ENCODE measurements at places on chromosomes 3 and 15.

DNA sequence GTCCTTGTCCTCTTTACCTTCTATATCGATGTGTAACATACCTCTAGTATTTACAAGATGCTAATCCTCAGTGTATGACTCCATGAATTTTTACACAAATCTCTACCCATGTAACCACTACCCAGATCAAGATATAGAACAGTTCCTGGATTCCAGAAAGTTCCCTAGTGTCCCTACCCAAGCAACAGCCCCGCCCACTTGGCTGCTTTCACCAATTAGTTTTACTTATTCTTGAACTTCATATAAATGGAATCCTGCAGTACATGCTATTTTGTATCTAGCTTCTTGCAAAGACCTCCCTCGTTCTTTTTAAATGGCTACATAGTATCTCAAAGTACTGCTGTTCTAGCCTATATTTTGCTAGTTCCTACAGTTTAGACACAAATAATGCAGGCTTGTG is 33.0 kb downstream of the CD276 start:
- DNase-seq = no peak

- DNase-seq = no peak
These were observed 153.1 kb downstream of the TNIK start for GRCh38 chr3:171307046-171307585.

- no peak for DNase-seq
These were observed 489.4 kb upstream of the TBL1XR1 start for GRCh38 chr3:177686671-177687070.

DNA sequence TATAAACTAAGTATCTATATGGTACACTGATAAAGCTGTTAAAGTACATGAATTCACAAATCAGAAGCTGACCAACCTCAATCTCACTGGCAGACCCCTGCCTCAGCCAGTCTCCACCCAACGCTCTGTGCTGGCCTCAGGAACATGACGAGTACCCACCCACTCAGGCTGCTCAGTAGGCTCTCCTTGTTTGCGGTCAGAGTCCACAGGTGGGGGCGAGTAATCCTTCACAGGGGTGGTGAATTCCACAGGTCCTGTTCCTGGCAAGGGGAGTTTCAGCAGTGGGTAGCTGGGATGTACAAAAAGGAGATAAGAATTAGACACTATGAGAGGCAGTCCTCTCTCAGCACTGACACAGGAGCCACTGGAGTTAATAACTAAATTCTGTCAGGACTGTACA is 40.9 kb downstream of the SCAP start:
- no peak for DNase-seq

GRCh38 chr3:36903119-36903882 is 41.6 kb downstream of the TRANK1 start:
- DNase-seq = no peak

DNA sequence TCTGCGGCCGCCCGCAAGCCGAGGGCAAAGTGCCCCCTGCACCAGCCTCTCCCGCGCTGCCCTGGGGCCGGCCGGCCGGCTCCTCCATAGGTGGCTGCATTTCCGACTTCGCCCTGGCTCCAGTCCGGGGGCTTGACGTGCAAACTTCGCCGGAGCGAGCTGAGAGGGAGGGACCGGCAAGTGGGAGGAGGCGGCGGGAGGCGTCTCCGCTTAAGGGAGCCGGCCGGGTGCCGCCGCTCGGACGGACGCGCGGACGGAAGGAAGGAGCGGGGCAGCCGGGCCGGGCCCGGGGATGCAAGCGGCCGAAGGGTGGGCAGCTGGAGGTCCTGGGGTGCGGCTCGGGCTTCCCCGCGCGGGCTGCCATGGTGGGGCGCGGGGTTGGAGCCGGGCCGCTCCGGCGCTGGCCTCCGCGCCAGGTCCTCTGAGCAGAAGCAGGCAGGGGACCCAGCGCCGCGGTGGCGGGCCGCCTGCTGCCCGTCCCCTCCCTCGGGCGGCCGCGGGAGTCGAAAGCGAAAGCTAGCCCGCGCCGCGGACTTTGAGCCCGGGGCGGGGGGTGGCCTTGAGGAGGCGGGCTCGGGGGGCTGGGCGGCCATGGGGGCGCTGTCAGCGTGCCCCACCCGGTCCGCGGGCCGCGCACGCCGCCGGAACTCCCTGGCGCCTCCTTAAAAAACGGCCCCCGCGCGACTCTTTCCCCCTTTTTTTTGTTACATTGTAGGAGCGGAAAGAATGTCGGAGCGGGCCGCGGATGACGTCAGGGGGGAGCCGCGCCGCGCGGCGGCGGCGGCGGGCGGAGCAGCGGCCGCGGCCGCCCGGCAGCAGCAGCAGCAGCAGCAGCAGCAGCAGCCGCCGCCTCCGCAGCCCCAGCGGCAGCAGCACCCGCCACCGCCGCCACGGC is at the start of gene SCAANT1:
SCAANT1 (minus strand) TSS at position 511 of the 895 bp plus-strand sequence.
- DNase-seq = peak; percentile 95

DNA sequence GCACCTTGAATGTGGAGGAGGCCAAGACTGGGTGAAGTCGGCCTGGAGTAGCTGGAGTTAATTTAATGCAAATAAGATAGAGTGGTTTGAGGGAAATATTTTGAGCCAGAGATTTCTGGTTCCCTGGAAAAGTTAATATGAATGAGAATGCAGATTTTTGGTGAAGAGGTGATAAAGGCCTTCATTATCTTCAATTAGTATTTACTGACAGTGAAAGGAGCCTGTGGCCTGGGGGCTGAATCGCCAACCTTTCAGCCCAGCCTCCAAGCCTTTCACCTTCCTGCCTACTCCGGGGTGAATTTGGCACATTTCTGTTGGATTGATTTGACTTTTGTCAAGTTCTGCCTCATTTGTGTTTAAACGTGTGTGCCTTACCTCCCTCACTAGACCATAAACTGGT is 147.8 kb downstream of the SOX2 start:
- no peak for DNase-seq

DNA sequence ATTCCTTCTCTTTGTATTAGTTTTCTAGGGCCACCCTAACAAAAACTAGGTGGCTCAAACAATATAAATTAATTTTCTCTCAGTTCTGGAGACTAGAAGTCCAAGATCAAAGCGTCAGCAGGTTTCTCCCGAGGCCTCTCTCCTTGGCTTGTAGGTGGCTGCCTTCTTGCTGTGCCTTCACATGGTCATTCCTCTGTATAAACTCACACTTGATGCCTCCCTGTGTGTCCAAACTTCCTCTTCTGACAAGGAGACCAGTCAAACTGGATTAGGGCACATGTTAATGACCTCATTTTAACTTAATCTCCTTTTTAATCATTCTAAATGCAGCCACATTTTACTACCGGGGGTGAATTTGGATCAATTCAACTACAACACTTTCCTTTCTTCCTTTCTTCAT is 691.1 kb downstream of the DIPK2A start:
- peak; percentile 26 for DNase-seq

- DNase-seq = no peak
These were observed 58.6 kb downstream of the MME start for GRCh38 chr3:155138677-155139076.

- DNase-seq = no peak
These were observed 24.7 kb downstream of the POPDC2 start for GRCh38 chr3:119635719-119636118.

GRCh38 chr3:23810343-23811184 is 4.8 kb downstream of the UBE2E1 start:
- no peak for DNase-seq

- peak; percentile 45 for DNase-seq
These were observed 131.4 kb downstream of the TMCO5A start for GRCh38 chr15:38065721-38066345.

GRCh38 chr3:183260167-183260904 is 7.3 kb downstream of the B3GNT5 start:
- DNase-seq = peak; percentile 76

DNA sequence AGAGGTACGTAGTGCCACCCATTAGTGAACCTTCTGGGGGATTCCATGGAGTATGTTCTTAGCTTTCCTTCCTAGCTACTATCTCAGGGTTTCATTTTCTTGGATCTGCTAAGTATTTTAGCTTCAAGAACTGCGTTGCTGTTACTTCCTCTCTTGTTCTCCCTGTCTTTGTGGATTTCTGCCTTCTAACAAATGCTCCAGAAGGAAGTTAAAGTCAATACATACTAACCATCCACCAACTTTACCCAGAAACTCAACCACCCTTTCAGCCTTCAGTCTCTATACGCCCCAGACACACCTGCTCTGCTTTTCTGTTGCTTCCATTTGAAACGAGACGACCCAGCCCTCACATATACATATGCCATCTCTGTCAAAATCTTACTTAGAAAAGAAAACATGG is 2.4 kb upstream of the KLF13 start:
- peak; percentile 15 for DNase-seq

GRCh38 chr3:23668430-23668904 is 137.3 kb upstream of the UBE2E1 start:
- DNase-seq = no peak

GRCh38 chr3:169662843-169663160 is 710 bp downstream of the MECOM start:
- no peak for DNase-seq

DNA sequence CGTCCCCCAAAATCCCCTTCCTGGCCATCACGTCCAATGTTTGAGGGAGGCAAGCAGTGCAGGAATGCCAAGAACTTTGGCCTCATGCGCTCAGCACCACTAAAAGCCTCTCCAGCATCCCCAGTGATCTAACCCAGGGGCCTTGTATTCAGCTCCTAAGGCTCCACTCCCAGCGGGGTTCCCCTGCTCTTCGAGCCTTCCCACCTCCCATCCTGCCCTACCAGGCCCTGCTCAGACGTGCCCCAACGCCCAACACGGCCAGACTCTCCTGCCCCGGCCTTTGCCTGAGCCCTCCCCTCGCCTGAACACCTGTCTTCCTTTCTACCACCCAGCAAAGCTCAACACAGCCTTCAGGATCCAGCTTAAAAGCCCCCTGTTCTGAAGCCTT is 30.5 kb downstream of the PLXND1 start:
- DNase-seq = no peak

DNA sequence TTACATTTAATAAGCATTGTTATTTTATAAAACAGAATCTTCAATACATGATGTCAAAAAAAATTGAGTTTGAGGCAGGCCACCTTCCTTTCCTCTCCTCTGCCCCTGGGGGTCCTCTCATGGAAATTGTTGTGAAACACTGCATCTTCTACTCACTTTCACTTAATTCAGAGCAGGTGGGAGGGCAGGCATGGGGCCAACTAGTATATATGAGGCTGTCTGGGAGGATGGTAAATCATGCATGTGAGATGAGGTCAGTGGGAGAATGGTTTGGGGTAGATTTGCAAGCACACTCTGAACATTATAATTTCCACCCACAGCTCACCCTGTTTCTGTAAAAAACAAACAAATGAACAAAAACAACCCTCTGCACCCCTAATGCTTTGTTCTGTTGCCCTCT is 10.4 kb upstream of the CCDC14 start:
- DNase-seq = no peak

DNA sequence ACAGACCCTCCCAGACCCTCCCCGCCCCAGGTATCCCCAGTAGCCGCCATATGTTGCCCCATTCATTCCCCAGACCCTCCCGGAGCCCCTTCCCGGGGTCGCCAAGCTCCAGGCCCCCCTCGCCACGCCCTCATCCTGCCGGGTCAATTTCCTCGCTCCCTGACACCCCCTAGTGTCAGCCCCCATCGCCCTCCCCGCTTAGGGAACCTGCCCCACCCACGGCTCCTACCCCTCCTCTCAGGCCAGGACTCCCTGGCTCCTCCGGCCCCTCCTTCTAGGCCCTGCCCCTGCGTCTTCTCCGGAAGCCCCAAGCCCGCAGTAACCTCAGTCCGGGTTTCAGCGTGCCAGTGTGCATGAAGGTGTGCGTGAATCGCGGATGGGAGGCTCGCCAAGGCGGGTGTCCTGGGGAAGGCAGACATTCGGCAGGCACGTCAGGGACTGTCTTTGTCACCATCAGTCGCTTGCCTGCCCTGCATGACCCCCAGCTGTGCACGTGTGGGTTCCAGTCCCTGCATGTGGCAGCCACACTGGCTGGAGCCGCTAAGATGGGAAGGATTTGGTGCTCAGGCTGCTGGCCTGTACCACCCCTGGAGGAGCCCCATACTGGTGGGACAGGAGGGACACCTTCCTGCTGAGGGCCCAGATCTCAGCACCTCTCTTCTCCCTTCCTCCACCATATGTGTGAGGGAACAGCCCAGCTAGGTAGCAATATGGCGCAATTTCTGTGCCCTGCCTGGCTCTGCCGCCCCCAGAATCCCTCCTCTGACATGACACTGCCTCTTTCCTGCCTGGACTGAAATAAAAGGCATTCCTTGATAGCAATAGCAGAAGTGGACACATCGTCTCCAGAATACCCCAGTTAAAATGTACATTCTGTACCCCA is 693 bp downstream of the DISP2 start:
- no peak for DNase-seq

DNA sequence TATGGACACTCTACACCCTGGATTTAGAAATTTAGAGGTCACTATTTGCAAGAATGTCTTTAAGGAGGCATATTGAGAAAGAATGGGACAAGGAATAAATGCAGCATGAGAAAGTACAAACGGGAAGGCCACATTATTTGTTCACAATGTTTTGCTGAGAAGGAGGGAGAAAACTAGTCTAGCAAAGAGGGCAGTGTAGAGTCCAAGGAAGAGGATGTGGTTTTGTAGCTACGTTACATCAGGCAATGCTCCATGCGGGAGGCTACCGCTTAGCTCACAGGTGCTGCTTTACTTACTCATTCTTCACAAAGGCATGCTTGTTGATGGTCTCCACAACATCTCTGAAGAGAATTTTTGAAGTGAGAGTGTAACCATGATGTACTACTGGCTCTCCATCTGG is 191.1 kb downstream of the PLCH1 start:
- DNase-seq = no peak

DNA sequence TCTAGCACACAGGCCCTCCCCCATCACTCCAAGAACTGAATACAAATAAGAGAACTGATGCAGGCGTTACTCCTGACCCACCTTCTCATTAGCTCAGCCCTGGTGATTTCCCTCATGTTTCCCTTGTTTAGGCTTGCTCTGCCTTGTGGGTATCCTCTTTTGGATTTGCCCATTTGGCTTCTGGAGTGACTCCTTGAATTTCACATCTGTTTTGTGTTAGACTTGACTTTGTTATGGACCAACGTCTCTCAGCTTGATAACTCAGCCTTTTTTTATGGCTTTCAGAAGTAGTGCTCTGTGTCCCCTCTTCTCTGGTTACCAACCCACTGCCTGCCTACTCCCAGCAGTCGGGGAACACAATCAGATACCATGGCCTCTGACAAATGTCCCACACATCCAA is 11.3 kb upstream of the TMOD3 start:
- no peak for DNase-seq

GRCh38 chr3:158912621-158913020 is 110.8 kb downstream of the MFSD1 start:
- DNase-seq = no peak

GRCh38 chr3:140434261-140434905 is 243.5 kb upstream of the TRIM42 start:
- no peak for DNase-seq

Data from suppressor macrophage (primary cell).